GOT3 (cell line): ENCODE measurements at places on chromosomes 5 and 9.

DNA sequence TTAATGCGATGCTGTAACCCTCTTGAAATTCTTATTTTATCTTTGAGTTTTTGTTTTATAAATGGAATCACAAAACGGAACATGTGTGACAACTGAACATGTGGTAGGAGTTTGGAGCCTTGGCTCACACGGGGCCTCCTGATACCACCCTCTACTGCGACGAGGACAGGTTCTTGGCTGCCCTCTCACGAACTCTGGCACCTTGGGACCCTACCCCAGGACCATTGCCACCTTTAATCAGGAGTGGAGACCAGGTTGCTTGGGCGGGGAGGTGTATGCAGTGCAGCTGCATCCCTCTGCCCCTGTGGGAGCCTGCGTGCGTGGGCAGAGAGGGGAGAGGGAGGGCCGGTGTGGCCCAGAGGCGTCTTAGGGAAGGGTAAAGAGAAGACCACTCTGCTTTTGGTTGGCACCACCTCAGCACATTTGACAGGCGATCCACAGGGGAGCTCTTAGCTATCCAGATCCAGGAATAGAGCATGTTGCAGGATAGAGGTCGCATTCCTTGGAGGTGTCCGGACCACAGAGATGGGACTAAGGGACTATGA is 753.9 kb upstream of the PTPRD start:
- no peak for DNase-seq

GRCh38 chr5:15715535-15715934 is 215.6 kb downstream of the FBXL7 start:
- DNase-seq = no peak

DNA sequence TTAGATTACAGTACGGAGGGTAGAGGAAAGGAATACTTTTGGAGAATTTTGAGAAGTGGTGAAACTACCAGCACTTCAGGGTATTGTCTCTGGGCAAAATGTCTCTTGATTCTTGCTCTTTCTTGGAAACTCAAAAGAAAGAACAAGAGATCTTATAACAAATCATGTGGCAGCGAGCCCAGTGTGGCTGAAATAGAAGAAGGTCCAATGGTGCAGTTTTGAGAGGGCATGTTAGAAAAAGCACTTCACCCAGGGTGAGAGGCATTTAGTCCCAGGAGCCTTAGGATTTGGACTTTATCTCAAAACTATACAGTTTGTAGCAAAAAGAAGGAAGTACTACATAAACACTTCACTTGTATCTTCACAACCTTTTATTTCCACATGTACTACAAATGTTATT is 39.4 kb downstream of the NNT start:
- DNase-seq = no peak

- DNase-seq = no peak
Measured at GRCh38 chr9:22379272-22379671, 67.4 kb upstream of the DMRTA1 start.

- DNase-seq = no peak
Measured at GRCh38 chr9:92657296-92658094, 12.4 kb downstream of the IPPK start.

- DNase-seq = peak; percentile 46
Measured at GRCh38 chr9:16705111-16705604, 165.3 kb downstream of the BNC2 start.

DNA sequence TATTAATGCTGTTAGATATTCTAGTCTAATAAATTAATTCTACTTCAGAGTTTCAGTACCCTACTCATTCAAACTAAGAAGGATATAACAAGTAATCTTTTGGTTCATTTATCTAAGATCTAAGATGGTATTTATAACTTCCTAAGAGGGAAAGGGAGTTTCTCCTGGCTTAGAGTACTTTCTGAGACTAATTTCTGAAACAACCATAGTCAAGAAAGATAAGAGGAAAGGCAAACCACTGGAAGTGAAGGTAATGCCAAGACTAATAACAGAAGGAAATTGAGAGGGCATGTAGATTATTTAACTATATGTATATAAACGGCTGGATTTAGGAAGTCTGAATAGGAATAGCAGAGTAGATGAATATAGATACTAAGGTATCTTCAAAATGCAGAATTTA is 112.4 kb upstream of the ACOT12 start:
- no peak for DNase-seq
